Heart right ventricle (tissue), 16 donors: ENCODE measurements at places on chromosomes 16 and 17.

GRCh38 chr17:72191921-72192799, 71.3 kb downstream of the SOX9 start:
- peaks cover 30% of the 10 kb centered on the region for H3K4me1 ChIP-seq
- peak overlapping the region; percentile 53 for H3K27ac ChIP-seq
- peak; percentile 32 for DNase-seq
- H3K27me3 ChIP-seq = no peaks in the 10 kb centered on the region
- H3K36me3 ChIP-seq = no peaks in the 10 kb centered on the region

- peak overlapping the region; percentile 78 for H3K27ac ChIP-seq
- H3K4me1 ChIP-seq = peaks cover 68% of the 10 kb centered on the region
- H3K4me3 ChIP-seq = peak overlapping the region; percentile 54
- DNase-seq = no peak
- no peaks in the 10 kb centered on the region for H3K36me3 ChIP-seq
- H3K27me3 ChIP-seq = no peaks in the 10 kb centered on the region
Measured at GRCh38 chr16:4372001-4372577, 441 bp downstream of the VASN start.

GRCh38 chr16:28985211-28986041, 574 bp downstream of the LAT start:
- no peak overlapping the region for H3K27ac ChIP-seq
- H3K27me3 ChIP-seq = no peaks in the 10 kb centered on the region
- H3K4me3 ChIP-seq = no peak overlapping the region
- DNase-seq = no peak

DNA sequence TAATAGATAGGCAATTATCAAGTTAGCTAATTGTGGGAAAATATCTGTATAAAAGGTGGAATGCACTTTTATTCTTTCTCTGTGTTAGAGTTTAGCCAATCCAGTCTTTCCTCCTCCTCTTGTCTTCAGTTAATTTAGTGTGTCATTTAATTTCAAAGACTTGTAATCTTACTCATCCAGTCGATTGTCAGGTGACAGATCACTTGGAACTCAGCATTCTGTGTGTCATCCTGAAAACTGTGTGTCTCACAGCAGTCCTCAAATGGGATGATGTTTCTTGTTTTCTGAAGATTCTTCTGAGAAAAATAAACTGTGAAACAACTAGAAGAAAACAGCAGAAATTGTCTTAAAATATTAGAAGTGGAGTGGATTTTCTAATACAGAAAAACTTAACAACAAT, 290 bp upstream of the KRTAP4-1 start:
- peaks cover 12% of the 10 kb centered on the region for H3K27me3 ChIP-seq
- DNase-seq = no peak
- no peak overlapping the region for H3K4me3 ChIP-seq
- H3K27ac ChIP-seq = no peak overlapping the region

DNA sequence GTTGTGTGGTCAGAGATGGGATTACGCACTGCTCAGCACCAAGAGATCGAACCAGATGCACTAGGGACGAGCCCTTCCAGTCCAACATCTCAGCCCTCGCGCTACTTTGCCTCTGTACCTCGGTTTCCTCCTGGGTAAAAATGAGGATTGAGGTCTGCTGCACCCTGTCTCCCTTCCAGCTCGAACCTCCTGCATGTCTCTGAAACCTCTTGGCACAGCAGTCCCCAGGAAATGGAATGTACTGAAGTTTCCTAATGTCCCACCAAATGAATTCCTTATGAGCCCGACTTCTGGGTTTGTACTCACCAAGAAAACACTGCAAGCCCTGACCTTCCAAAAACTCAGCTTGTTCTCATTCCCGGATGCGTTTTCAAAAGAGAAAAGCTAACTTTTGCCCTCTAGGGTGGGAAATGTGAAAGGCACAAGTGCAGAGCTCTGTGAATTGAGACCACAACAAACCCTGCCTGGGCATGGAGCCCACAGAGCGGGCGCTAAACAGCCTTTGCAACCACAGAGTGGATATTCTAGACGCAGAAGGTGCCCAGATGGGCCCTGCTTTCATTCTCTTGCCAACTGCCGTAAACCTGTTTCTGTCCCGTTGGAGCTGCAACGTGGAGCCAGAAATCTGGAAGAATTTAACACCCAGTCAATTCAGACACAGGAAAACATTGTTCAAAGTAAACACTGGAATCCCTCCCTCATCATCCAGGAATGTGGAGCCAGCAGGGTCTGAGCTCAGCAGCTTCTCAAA, 10.3 kb downstream of the CDRT4 start:
- H3K36me3 ChIP-seq = peaks cover 5% of the 10 kb centered on the region
- peak; percentile 70 for DNase-seq
- H3K27me3 ChIP-seq = no peaks in the 10 kb centered on the region
- peaks cover 29% of the 10 kb centered on the region for H3K4me1 ChIP-seq

DNA sequence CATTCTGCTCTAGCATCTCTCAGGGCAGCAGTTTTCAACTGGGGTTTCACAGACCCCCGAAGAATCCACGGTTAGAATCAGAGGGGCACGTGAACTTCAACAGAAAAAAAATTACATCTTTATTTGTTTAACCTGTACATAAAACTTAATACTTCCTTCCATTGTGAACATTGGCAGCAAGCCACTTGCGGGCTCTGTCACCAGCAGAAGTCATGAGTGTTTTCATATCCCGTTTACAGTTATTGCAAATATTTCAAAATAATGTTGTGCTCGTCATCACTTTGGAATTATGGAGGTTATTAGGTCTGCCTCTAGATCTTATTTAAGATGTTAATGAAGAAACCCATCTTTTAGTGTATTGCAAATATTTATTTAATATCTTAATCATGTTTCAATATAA, 109.8 kb downstream of the SDR42E1 start:
- no peaks in the 10 kb centered on the region for H3K27me3 ChIP-seq
- H3K4me1 ChIP-seq = no peaks in the 10 kb centered on the region
- no peak for DNase-seq
- H3K36me3 ChIP-seq = no peaks in the 10 kb centered on the region
- H3K4me3 ChIP-seq = no peak overlapping the region

DNA sequence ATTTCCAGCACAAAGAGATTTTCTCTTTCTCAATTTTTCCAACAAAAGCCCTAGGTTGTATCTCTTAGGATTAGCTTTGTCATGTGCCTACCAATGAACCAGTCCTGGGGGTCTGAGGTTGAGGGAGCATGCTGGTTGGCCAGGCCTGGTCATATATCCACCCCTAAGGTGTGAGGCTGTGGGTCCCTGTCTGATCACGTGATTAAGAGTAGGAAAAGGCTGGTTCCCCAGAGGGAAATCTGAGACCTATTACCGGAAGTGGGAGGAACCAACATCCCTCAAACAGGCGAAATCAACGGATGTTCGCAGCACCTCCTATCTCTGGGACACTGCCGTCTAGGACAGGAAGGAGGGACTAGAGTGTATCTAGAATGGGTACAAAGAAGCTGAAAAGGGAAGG, 185.7 kb upstream of the IRX5 start:
- DNase-seq = no peak
- H3K4me1 ChIP-seq = no peaks in the 10 kb centered on the region
- H3K27me3 ChIP-seq = no peaks in the 10 kb centered on the region
- no peak overlapping the region for H3K27ac ChIP-seq
- no peak overlapping the region for H3K4me3 ChIP-seq

DNA sequence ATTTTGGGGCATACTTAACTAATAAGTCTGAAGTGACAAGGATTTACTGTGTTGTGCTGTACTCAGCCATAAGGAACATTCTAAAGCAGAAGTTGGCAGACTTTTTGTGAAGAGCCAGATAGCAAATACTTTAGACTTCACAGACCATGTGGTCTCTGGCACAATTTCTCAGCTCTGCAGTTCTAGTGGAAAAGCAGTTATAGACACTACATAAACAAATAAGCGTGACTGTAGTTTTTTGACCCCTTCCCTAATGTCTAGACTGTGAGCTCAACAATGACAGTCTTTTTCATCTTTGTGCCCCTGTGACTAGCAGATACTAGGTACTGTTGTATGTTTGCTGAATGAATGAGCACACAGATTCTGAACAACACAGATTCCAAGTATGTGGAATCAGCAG, 4.9 kb downstream of the RPAIN start:
- no peaks in the 10 kb centered on the region for H3K27me3 ChIP-seq
- DNase-seq = no peak
- H3K4me3 ChIP-seq = no peak overlapping the region
- H3K27ac ChIP-seq = no peak overlapping the region
- peaks cover 12% of the 10 kb centered on the region for H3K4me1 ChIP-seq
- H3K36me3 ChIP-seq = no peaks in the 10 kb centered on the region

- H3K27me3 ChIP-seq = no peaks in the 10 kb centered on the region
- no peak overlapping the region for H3K27ac ChIP-seq
- no peaks in the 10 kb centered on the region for H3K4me1 ChIP-seq
- no peak for DNase-seq
- no peak overlapping the region for H3K4me3 ChIP-seq
Measured at GRCh38 chr16:63883091-63883490, 1238.8 kb downstream of the CDH11 start.
